Endodermal cell (in vitro differentiated cells): ENCODE measurements at places on chromosomes 11 and 22. TPM values are rescaled to one million over a fixed set of nuclear protein-coding genes. Genes with fewer than 3 reads are reported as not detected.

SYT9 gene
- 0.81 and 1.1 TPM in 2 replicates for total RNA-seq

PISD gene
- 36.5 to 42.9 TPM (median 39.1 TPM) in 3 replicates for total RNA-seq

FXYD2 gene
- 1.8 and 3.0 TPM in 2 replicates for total RNA-seq

GAB2 gene
- total RNA-seq, result 62.8 to 124 TPM (median 73.8 TPM) in 3 replicates

OTOG gene
- total RNA-seq, result 0.33 and 0.95 TPM in 2 replicates

CALCB gene
- total RNA-seq, result 0.49 TPM in 1 of 3 replicates, not detected in the others

APOBEC3H gene
- 0.40 TPM in 1 of 3 replicates, not detected in the others for total RNA-seq

PRDM11 gene
- total RNA-seq, result 14.8 and 15.2 TPM in 2 replicates

LRRC56 gene
- total RNA-seq, result 3.0 to 4.0 TPM (median 3.4 TPM) in 3 replicates

RASSF10 gene
- total RNA-seq, result 23.2 and 29.1 TPM in 2 replicates

MS4A8 gene
- not detected in 2 replicates for total RNA-seq

PANX2 gene
- 8.8 to 32.0 TPM (median 10.3 TPM) in 3 replicates for total RNA-seq

ZBTB3 gene
- 16.9 to 22.0 TPM (median 17.3 TPM) in 3 replicates for total RNA-seq

DNA sequence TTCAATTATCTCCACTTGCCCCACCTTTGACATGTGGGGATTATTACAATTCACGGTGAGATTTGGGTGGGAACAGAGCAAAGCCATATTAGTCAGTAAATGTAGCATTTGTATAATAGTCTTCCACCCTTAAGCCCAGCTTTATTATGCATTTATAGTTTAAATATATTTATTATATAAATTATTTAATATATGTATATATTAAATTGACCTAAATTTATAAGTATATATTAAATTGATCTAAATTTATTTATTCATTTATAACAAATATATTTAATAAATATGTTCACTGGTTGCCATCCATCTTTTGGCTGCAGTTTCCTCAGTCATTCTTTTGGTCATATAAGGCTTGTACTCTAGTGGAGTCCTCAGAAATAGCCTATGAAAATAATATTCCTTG lies 23.6 kb upstream of the CHORDC1 start:
- no peaks in the 10 kb centered on the region for H3K36me3 ChIP-seq
- H3K4me1 ChIP-seq, result no peaks in the 10 kb centered on the region
- H3K4me3 ChIP-seq, result no peak overlapping the region
- H3K27me3 ChIP-seq, result no peaks in the 10 kb centered on the region
- no peak for DNase-seq

- peaks cover 4% of the 10 kb centered on the region for H3K27me3 ChIP-seq
- H3K36me3 ChIP-seq, result no peaks in the 10 kb centered on the region
- H3K27ac ChIP-seq, result no peak overlapping the region
These were observed 1420.3 kb downstream of the BRD1 start for GRCh38 chr22:48407256-48407955.

DNA sequence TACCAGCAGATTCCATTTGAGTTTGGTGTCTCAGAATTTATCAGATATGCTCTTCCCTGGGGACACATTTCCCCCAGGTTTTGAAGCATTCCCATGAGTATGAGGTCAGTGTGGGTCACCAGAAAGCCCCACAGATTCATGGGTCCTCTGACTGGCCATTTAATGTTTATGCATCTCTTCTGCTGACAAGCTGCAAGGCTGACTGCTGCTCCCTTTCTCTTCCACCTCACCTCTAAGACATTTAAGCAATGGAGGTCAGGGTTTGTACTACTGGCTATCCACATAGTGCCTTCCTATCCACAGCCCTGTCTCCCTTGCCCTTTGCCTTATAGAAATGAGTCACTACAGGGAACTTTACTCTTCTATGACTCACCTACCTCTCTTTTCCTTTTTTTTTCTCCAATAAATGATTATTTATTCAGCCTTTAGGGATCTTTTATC lies 106.0 kb upstream of the TIMP3 start:
- no peaks in the 10 kb centered on the region for H3K27me3 ChIP-seq
- no peaks in the 10 kb centered on the region for H3K36me3 ChIP-seq
- DNase-seq, result no peak
- peaks cover 4% of the 10 kb centered on the region for H3K4me1 ChIP-seq

DNA sequence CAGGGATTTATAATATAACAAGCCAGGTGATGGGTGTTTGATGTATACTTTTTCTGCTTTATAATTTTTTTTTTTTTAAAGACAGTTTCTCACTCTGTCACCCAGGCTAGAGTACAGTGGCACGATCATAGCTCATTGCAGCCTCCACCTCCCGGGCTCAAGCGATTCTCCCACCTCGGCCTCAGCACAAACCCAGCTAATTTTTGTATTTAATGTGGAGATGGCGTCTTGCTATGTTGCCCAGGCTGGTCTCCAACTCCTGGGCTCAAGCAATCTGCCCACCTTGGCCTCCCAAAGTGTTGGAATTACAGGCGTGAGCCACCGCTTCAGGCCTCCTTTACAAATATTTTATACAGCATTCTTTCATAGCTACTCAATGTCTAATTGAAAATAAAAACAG lies 48.6 kb downstream of the MORC2 start:
- no peak for DNase-seq
- no peak overlapping the region for H3K27ac ChIP-seq
- no peaks in the 10 kb centered on the region for H3K4me1 ChIP-seq
- no peak overlapping the region for H3K4me3 ChIP-seq
- H3K27me3 ChIP-seq, result no peaks in the 10 kb centered on the region

GRCh38 chr11:15687342-15687741 lies 572.6 kb downstream of the INSC start:
- no peaks in the 10 kb centered on the region for H3K36me3 ChIP-seq
- no peak overlapping the region for H3K4me3 ChIP-seq
- H3K27ac ChIP-seq, result no peak overlapping the region
- no peaks in the 10 kb centered on the region for H3K4me1 ChIP-seq
- peak; percentile 2 for DNase-seq
- no peaks in the 10 kb centered on the region for H3K27me3 ChIP-seq

- peak; percentile 61 for DNase-seq
- no peak overlapping the region for H3K4me3 ChIP-seq
- H3K27me3 ChIP-seq, result no peaks in the 10 kb centered on the region
These were observed 49.6 kb upstream of the SLC35C1 start for GRCh38 chr11:45755281-45755859.

GRCh38 chr11:15893080-15893492 lies 463.3 kb downstream of the SOX6 start:
- H3K36me3 ChIP-seq, result no peaks in the 10 kb centered on the region
- H3K4me1 ChIP-seq, result peaks cover 18% of the 10 kb centered on the region
- no peaks in the 10 kb centered on the region for H3K27me3 ChIP-seq
- no peak for DNase-seq
- no peak overlapping the region for H3K27ac ChIP-seq

- H3K36me3 ChIP-seq, result no peaks in the 10 kb centered on the region
- no peak for DNase-seq
- H3K4me1 ChIP-seq, result no peaks in the 10 kb centered on the region
These were observed 1232.7 kb upstream of the TENM4 start for GRCh38 chr11:80673566-80673965.

GRCh38 chr11:101442936-101443521 lies 140.8 kb downstream of the TRPC6 start:
- no peaks in the 10 kb centered on the region for H3K36me3 ChIP-seq
- DNase-seq, result no peak
- no peak overlapping the region for H3K4me3 ChIP-seq
- H3K4me1 ChIP-seq, result no peaks in the 10 kb centered on the region
- no peaks in the 10 kb centered on the region for H3K27me3 ChIP-seq

GRCh38 chr11:2869134-2869526 lies 16.4 kb downstream of the CDKN1C start:
- H3K27ac ChIP-seq, result peak overlapping the region; percentile 95
- no peaks in the 10 kb centered on the region for H3K4me1 ChIP-seq
- peaks cover 82% of the 10 kb centered on the region for H3K27me3 ChIP-seq
- DNase-seq, result no peak

- H3K4me1 ChIP-seq, result no peaks in the 10 kb centered on the region
- H3K4me3 ChIP-seq, result no peak overlapping the region
- DNase-seq, result no peak
- peaks cover 57% of the 10 kb centered on the region for H3K36me3 ChIP-seq
These were observed 3.5 kb downstream of the CNTF start for GRCh38 chr11:58625826-58626460.

GRCh38 chr22:24437741-24438328 lies 10.4 kb downstream of the ADORA2A start:
- H3K4me3 ChIP-seq, result no peak overlapping the region
- DNase-seq, result peak; percentile 24
- no peaks in the 10 kb centered on the region for H3K4me1 ChIP-seq
